Activated gamma-delta T cell treated with anti-CD3 and anti-CD28 coated beads, Interleukin-2, amount 50 U/mL, for 16 hours (primary cell): ENCODE measurements at places on chromosomes 6 and 20.

DNA sequence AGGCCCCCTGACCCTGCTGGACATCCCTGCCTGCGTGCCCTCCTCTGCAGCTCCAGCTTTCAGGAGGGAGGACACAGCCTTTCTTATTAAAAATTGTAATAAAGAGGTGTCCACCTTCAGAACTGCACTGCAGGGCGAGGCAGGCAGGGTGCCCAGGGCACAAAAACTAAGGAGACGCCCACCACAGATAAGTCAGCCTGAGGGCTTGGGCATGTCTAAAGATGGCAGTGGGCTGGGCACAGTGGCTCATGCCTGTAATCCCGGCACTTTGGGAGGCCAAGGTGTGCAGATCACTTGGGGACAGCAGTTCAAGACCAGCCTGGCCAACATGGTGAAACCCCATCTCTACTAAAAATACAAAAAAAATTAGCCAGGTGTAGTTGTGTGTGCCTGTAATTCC, 7.0 kb upstream of the C20orf144 start:
- DNase-seq, result no peak

- DNase-seq, result no peak
Observed at GRCh38 chr6:20349225-20349624, 52.5 kb upstream of the E2F3 start.

DNA sequence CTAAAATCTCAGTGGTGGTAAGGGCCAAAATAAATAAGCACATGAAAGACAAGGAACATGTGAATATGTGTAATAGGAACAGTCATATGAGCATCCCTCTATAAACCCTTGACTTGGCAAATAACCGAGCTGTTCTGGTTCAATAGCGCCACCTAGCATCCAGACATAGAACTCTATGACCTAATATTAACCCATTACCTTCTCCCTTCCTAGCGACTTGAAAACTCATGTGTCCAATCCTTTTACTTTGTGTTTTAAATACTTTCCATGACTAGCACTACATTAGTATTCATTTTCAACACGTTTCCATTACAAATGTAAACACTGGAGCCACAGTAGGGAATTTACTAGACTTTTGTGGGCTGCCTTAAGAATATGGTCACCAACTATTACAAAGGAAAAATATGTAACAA, 279.7 kb downstream of the UST start:
- DNase-seq, result no peak

- no peak for DNase-seq
Observed at GRCh38 chr6:148800536-148800935, 53.7 kb downstream of the UST start.

- DNase-seq, result no peak
Observed at GRCh38 chr6:157046776-157047175, 269.6 kb downstream of the ARID1B start.
